ENCODE measurements at places on chromosomes 2 and 18.

DNA sequence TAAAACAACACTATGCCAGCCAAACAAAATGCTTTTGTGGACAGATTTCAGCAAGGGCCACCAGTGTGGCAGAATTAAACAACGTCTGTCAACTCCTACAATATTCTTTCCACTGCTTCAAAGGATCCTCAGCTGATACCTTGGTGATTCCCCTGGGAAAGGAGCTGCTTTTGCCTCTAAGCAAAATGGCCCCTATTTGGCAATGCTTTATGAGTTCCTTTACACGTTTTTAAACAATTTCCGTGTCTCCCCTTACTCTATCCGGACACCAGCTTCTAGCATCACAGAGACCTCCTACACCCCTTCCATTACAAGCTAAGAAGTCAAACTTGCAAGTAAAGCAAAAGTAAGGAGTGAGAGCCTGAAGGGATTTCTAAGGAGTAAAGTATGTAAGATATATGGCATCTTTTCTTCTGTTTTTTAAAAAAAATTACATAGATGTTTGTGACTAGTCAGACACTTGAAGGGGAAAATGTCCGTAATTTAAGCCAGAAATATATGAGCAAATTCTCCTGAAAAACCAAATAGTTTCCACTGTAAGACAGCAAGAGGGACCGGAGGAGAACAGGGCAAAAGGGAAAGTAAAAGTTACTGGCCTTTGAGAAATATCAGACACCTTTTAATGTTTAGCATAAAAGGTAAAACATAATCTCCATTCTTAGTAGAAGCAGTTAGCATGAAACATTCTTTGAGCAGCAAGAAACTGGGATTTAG lies 1.9 kb downstream of the SOS1 start:
- peak overlapping the region; percentile 87 for H3K4me3 ChIP-seq
- peak overlapping the region; percentile 80 for H3K27ac ChIP-seq
- no peaks in the 10 kb centered on the region for H3K27me3 ChIP-seq
- H3K4me1 ChIP-seq: peaks cover 62% of the 10 kb centered on the region

DNA sequence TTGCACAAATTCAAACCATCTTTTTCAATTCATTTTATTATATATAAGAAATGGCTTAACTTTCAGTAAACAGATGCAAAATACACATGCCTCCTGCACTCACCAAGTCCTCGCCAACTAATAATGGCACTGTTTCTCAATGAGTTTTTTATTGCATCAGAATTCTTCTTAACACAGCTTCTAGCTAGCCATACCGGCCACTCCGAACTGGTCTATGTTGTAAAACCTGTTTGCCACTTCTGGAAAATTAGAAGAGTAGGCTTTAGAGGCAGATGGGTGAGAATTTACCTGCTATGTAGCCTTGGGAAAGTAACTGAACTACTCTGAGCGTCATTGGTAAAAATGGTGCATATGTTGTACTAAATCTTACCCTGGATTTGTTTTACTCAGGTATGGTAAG lies 100.6 kb upstream of the LHCGR start:
- no peak overlapping the region for H3K4me3 ChIP-seq
- no peaks in the 10 kb centered on the region for H3K4me1 ChIP-seq
- H3K27ac ChIP-seq: no peak overlapping the region
- no peak for DNase-seq
- H3K27me3 ChIP-seq: no peaks in the 10 kb centered on the region
- no peaks in the 10 kb centered on the region for H3K36me3 ChIP-seq

GRCh38 chr2:63347361-63347760 lies 240.9 kb downstream of the WDPCP start:
- H3K4me3 ChIP-seq: no peak overlapping the region
- H3K36me3 ChIP-seq: no peaks in the 10 kb centered on the region
- no peak for DNase-seq
- no peak overlapping the region for H3K27ac ChIP-seq
- H3K27me3 ChIP-seq: no peaks in the 10 kb centered on the region

- no peaks in the 10 kb centered on the region for H3K36me3 ChIP-seq
- H3K27ac ChIP-seq: no peak overlapping the region
- H3K4me1 ChIP-seq: no peaks in the 10 kb centered on the region
- no peaks in the 10 kb centered on the region for H3K27me3 ChIP-seq
- no peak overlapping the region for H3K4me3 ChIP-seq
Measured at GRCh38 chr18:55743736-55744135, 155.7 kb upstream of the TCF4 start.

- peaks cover 10% of the 10 kb centered on the region for H3K4me1 ChIP-seq
- H3K4me3 ChIP-seq: no peak overlapping the region
- no peaks in the 10 kb centered on the region for H3K27me3 ChIP-seq
Measured at GRCh38 chr2:39732482-39732881, 46.6 kb downstream of the THUMPD2 start.

DNA sequence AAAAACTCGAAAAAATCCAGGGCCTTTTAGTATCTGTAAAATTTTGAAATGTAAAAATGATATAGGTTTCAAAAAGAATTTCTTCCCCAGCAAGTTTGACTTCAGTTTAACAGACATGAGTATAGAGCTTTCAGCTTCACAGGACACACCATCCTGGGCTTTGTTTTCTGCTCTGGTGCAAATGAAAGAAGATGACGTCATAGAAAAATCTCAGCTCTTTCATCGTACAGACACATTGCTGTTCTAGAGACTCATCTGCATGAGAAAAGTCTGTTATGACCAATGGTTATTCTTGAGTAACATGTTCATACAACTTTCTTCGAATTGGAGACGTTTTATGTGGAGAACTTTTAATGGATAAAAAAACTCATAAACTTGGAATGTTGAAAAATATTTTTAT lies 111.7 kb upstream of the DYNAP start:
- H3K27me3 ChIP-seq: no peaks in the 10 kb centered on the region
- H3K36me3 ChIP-seq: no peaks in the 10 kb centered on the region
- H3K4me1 ChIP-seq: peaks cover 6% of the 10 kb centered on the region
- no peak overlapping the region for H3K27ac ChIP-seq
- H3K4me3 ChIP-seq: no peak overlapping the region

DNA sequence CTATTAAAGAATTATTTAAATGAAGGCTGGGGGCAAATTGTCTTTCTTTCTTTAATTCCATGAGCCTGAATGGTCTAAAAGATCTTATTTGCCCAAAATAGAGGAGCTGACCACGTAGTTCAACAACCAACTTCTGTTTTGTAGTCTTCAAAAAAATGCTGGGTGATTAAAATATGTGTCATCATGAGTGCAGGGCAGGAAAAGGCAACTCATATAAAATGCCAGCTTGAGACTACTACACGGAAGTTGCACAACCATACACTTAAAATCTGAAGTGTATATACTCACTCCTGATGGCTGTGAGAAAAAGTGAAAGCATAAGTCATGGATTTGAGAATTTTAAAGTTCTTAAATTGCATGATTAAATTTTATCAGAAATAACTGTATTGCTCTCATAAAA lies 210.9 kb downstream of the DYM start:
- no peaks in the 10 kb centered on the region for H3K36me3 ChIP-seq
- DNase-seq: no peak

DNA sequence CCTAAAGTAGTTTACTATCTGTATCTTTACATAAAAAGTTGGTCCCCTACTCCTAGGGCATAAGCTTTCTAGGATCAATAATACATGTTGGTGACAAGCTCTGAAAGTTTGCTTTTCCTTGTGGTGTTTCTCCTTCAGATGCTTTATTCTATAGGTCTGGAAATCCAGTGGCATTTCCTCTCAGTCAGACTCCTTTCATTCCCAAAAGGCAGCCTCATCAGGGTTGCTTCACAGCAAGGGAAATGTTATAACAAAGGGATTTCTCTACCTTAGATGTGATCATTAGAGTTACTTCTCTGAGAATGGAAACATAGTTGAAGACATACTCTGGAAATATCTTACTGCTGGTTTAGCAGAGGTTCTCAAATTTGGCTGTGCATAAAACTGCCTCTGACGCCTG lies 1072.4 kb upstream of the ZEB2 start:
- H3K4me1 ChIP-seq: no peaks in the 10 kb centered on the region
- DNase-seq: no peak
- no peak overlapping the region for H3K27ac ChIP-seq
- no peaks in the 10 kb centered on the region for H3K36me3 ChIP-seq
- no peak overlapping the region for H3K4me3 ChIP-seq

GRCh38 chr2:144136297-144137010 lies 383.5 kb downstream of the ZEB2 start:
- H3K27ac ChIP-seq: no peak overlapping the region
- H3K4me1 ChIP-seq: no peaks in the 10 kb centered on the region
- no peak overlapping the region for H3K4me3 ChIP-seq
- no peaks in the 10 kb centered on the region for H3K36me3 ChIP-seq

GRCh38 chr2:131039535-131039907 lies 53.7 kb downstream of the FAM168B start:
- H3K4me1 ChIP-seq: no peaks in the 10 kb centered on the region
- no peaks in the 10 kb centered on the region for H3K27me3 ChIP-seq
- no peak for DNase-seq

GRCh38 chr18:4285525-4285924 lies 169.6 kb downstream of the DLGAP1 start:
- no peak overlapping the region for H3K27ac ChIP-seq
- no peak for DNase-seq
- no peaks in the 10 kb centered on the region for H3K36me3 ChIP-seq

- no peak overlapping the region for H3K27ac ChIP-seq
- H3K4me1 ChIP-seq: peaks cover 28% of the 10 kb centered on the region
- DNase-seq: no peak
- H3K27me3 ChIP-seq: no peaks in the 10 kb centered on the region
- peaks cover 7% of the 10 kb centered on the region for H3K36me3 ChIP-seq
Measured at GRCh38 chr2:218566296-218566695, 1.9 kb downstream of the USP37 start.

DNA sequence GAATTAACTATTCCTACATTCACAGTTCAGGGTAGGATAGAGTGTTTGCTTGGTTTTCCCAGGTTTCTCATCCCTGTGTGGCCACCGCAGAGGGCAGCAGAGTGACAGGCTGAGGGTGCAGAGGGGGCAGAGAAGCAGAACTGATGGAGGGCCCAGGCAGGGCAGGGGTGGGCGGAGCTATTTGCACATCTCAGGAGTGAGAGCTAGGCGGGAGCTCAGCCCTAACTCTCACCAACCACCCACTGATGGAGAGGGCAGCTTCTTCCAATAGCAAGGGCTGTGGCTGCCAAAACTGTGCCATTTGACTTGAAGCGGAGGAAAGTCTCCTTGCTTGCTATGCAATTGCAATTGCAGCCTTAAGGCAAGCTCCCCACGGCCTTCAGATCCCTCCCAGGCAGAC lies 12.0 kb upstream of the DARS1 start:
- no peaks in the 10 kb centered on the region for H3K27me3 ChIP-seq
- no peaks in the 10 kb centered on the region for H3K4me1 ChIP-seq
- DNase-seq: no peak
- no peak overlapping the region for H3K4me3 ChIP-seq

GRCh38 chr18:32831781-32832180 lies 59.0 kb upstream of the KLHL14 start:
- no peaks in the 10 kb centered on the region for H3K27me3 ChIP-seq
- H3K4me1 ChIP-seq: no peaks in the 10 kb centered on the region
- no peaks in the 10 kb centered on the region for H3K36me3 ChIP-seq
- no peak overlapping the region for H3K27ac ChIP-seq

DNA sequence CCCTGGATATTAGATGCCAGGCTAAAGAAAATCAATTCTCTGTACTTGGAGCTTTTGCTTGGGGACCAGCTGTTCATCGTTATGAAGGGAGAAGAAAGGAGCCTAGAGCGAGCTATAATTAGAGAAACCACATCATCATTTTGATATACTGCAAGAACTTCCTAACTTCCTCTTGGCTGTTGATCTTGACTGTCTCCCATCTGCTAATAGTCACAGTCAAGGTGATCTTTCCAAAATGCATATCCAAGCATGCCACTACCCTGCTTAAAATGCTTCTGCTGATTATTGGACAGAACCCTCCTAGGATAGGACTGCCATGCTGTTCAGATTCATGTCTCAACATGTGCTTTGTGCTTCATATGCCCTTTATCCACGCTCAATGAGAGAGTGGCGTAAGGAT lies 54.8 kb downstream of the RAPGEF4 start:
- no peaks in the 10 kb centered on the region for H3K4me1 ChIP-seq
- DNase-seq: no peak
- no peaks in the 10 kb centered on the region for H3K36me3 ChIP-seq
- H3K27me3 ChIP-seq: no peaks in the 10 kb centered on the region
- H3K4me3 ChIP-seq: no peak overlapping the region

GRCh38 chr2:3651691-3652648 lies 6.0 kb upstream of the ALLC start:
- no peaks in the 10 kb centered on the region for H3K36me3 ChIP-seq
- no peaks in the 10 kb centered on the region for H3K27me3 ChIP-seq
- H3K27ac ChIP-seq: no peak overlapping the region
- H3K4me3 ChIP-seq: peak overlapping the region; percentile 67
- peaks cover 8% of the 10 kb centered on the region for H3K4me1 ChIP-seq

DNA sequence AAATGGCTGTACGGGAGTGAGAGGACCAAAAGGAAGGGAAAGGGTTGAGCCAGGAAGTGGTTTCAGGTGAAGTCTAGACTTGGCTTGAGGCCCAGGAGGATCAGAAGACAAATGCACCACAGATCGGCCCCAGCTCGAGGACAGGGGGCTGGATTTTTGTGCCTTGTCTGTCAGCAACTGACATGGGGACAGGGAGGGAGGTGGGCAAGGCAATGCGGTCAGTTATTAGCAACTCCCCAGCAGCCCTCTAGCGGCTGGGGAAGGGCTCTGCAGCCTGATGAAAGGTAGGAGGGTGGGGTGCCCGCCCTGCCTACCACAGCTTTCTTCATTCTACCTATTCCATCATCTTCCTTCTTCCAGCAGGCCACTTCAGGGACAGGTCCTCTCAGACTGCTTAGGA lies 50.0 kb downstream of the CPO start:
- H3K4me3 ChIP-seq: no peak overlapping the region
- H3K36me3 ChIP-seq: no peaks in the 10 kb centered on the region
- no peaks in the 10 kb centered on the region for H3K27me3 ChIP-seq
- H3K4me1 ChIP-seq: no peaks in the 10 kb centered on the region

DNA sequence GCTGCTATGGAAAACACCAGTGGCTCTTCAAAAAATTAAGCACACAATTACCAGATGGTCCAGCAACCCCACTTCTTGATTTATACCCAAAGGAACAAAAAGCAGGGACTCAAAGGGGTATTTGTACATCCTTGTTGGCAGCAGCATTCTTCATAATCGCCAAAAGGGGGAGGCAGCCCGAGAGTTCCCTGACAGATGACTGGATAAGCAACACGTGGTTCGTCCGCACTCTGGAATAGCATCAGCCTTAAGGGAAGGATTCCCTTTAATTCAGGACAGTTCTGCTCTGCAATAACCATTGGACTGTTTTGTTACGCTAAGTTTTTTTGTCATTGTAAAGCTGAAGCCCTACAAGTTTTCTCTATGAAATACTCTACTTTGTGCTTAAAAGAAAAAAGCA lies 76.7 kb upstream of the TWIST2 start:
- H3K4me1 ChIP-seq: no peaks in the 10 kb centered on the region
- no peaks in the 10 kb centered on the region for H3K36me3 ChIP-seq
- no peak overlapping the region for H3K4me3 ChIP-seq
- no peak for DNase-seq

DNA sequence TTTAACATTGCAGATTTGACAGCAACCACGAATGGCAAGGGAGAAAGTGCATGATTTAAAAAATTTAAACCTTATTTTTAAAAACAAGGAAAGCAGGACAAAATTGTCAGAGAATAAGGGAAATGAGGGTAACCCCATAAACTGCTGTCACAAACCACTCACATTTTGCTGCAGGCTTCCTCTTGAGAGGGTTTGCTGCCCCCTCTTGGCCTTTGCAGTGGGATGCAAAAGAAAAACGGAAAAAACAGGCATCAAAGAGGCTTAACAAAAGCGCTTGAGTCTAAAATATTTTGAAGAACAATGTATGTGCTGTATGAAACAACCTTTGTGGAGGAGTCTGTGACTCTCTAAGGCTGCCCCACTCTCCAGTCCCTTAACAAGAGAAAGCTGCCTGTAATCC lies 91.6 kb downstream of the TMX3 start:
- no peak for DNase-seq
- H3K27me3 ChIP-seq: no peaks in the 10 kb centered on the region
- H3K27ac ChIP-seq: no peak overlapping the region
- H3K4me1 ChIP-seq: no peaks in the 10 kb centered on the region
